H9 (cell line): ENCODE measurements at places on chromosomes 1 and 21. TPM values are rescaled to one million over a fixed set of nuclear protein-coding genes. Genes with fewer than 3 reads are reported as not detected.

FCER1G gene
- 0.44 and 0.90 TPM in 2 replicates for total RNA-seq

CYP4A22 gene
- not detected in 2 replicates for total RNA-seq

- DNase-seq = no peak
Observed at GRCh38 chr1:71914626-71915025, 367.7 kb downstream of the NEGR1 start.

DNA sequence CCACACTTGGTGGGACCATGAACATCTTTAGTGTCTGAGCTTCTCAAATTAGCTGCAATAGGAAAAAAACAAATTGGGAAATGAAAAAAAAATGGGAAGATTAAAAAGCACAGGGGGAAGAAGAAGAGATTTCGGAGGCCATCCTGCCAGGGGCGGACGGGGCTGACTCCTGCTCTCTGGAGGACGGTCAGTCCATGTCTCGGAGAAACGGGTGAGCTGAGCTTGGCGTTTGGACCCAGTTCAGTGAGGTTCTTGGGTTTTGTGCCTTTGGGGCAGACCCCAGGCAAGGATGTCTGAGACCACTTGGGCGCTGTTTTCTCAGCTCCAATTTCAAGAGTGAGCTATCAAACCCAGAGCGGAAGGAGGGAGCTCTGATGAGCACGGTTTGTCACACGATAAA is 123.9 kb downstream of the PRDM2 start:
- DNase-seq = no peak

- no peak for DNase-seq
Observed at GRCh38 chr1:230907472-230908205, 39.3 kb upstream of the C1orf198 start.

- peak; percentile 64 for DNase-seq
Observed at GRCh38 chr1:70706381-70707037, 295.4 kb downstream of the CTH start.

- no peak for DNase-seq
Observed at GRCh38 chr1:180489976-180490375, 12.4 kb downstream of the ACBD6 start.

DNA sequence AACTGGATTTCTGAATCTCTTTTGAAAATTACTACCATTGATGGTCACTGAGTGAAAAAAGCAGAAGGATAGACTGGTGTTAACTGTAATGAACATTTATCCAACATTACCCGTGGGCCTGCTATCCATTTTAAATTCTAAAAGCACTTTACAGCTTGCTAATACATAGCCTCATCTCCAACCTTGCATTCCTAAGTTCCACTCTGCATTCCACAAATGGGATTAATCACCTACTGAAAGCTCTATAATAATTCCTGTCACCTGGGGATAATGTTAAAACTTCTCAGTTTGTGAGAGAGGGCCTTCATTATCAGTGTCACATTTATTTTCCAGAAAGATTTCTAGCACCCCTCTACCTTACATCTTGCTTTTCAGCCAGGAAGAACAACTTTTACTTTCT is 38.2 kb downstream of the PTPRC start:
- no peak for DNase-seq
